NCI-H460 (cell line): ENCODE measurements at places on chromosomes 11 and 22. TPM values are rescaled to one million over a fixed set of nuclear protein-coding genes. Genes with fewer than 3 reads are reported as not detected.

GRCh38 chr22:29879753-29880152, 3.2 kb upstream of the MTMR3 start:
- DNase-seq, result no peak

GRCh38 chr11:98725471-98725870, 295.3 kb upstream of the CNTN5 start:
- no peak for DNase-seq

Gene MUC6
- not detected in 2 replicates for total RNA-seq

Gene SYT13
- not detected in 2 replicates for total RNA-seq
